Stimulated activated CD4-positive, alpha-beta T cell treated with anti-CD3 and anti-CD28 coated beads, TNF-alpha, amount 100 ng/mL, for 24 hours (primary cell): ENCODE measurements at places on chromosomes 1 and 21.

GRCh38 chr1:201676641-201677040 is 137.7 kb downstream of the NAV1 start:
- DNase-seq, result no peak

DNA sequence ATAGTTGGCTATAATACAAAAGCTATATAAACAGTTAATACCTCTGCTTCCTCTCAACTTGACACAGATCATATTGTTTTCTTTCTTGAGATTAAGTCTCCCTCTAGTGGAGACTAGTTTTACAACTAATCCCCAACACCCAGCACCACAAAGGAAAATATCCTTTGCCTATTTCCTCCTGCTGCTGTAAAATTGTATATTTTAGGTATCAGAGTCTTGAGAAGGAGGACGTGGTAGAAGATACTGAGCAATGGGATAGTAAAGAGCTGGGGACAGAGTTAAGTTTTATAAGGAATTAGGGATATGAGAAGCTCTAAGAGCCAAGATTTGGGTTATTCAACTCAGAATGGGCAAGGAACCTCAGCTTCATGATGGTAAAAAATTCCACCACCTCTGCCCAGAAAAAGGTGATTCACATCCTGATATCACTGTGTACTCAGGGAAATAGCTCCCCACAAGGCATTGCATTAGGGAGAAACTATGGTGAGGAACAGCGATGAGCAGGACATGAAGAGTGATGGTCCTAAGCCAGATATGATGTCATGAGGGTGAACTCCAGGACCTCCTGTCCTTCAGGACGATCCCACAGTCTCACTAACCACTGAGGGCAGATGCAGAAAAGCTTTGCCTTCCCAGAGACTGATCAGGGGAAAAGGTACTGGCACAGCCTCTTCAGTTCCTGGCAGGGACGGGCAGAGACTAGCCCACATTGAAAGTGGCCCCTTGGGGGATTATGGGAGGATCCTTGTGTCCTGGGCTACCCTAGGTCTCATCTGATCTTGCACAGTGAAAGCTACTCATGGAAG is 14.7 kb upstream of the CFAP126 start:
- no peak for DNase-seq

DNA sequence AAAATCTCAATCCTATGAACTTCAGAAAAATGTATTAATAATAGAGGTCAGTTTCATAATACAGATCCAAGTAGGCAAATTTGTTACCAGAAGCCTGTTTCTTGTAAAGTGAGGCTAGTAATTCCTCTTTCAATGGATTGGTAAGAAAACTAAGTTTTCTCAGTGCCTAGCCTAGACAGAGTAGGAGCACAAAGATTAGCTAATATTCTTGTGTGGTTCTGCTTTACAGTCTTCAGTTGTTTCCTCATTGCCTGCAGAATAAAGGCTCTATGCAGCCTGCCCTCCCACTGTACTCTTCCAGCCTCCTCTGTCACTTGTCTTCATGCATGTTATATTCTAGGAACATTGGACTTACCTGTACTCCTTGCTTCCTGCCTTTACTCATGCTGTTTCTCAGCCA is 2.4 kb upstream of the PPP1R15B start:
- no peak for DNase-seq

- DNase-seq, result no peak
Observed at GRCh38 chr1:66342707-66343106, 191.2 kb upstream of the SGIP1 start.
